ENCODE measurements at places on chromosomes 1 and 21. TPM values are rescaled to one million over a fixed set of nuclear protein-coding genes. Genes with fewer than 3 reads are reported as not detected.
A peak's percentile ranks its signal among the peaks of the same experiment; 100 is the strongest.

DNA sequence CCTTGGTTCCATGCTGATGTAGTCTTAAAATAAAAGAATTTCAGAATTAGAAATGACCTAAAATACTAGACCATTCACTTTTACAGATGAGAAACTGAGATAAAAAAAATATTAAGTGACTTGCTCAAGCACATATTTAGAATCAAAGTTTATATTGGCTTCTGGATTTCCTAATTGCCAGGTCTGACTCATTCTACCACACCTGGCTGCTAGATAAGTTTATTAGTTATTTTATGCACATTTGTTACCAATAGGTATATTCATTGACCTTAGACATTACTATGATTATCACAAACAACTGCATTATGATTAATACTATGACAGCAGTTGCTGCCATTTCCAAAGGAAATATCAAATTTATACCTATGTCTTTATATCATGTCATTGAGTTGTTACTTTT lies 497.5 kb downstream of the RWDD3 start:
- DNase-seq: no peak

GPR25 gene
- total RNA-seq: not detected

GRCh38 chr21:46454142-46454541 lies 4.5 kb upstream of the DIP2A start:
- DNase-seq: no peak

DNA sequence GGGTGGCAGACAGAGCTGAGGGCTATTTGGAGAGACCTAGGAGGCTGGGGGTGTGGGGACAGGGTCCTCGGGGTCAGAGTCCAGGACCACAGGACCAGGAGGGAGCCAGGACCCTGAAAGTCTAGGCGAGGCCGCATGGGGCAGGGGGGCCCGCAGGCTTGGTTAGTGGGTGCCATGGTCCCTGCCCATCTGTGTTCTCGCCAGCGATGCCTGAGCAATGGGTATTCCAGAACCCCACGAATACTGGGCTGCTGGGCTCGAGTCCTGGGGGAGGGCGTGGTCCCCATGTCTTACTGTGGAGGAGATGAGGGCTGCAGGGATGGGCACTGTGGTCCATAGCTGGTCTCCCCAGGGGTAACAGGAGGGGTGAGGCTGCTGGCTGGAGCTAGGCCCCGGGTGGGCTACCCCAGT lies 2.0 kb downstream of the KRTAP10-6 start:
- DNase-seq: no peak

TCHHL1 gene
- total RNA-seq: not detected

- DNase-seq: no peak
These were observed 5.5 kb downstream of the TSEN15 start for GRCh38 chr1:184056921-184057555.

AMY2B gene
- 31.1 TPM for total RNA-seq

- DNase-seq: no peak
These were observed 12.7 kb downstream of the LORICRIN start for GRCh38 chr1:153272186-153272585.

GRCh38 chr1:11518016-11518701 lies 39.2 kb downstream of the DISP3 start:
- DNase-seq: no peak

GRCh38 chr1:93774707-93775106 lies 93.1 kb upstream of the BCAR3 start:
- no peak for DNase-seq

GRCh38 chr1:13605159-13605558 lies 21.5 kb downstream of the PDPN start:
- no peak for DNase-seq

F3 gene
- total RNA-seq: 29.1 TPM

DNA sequence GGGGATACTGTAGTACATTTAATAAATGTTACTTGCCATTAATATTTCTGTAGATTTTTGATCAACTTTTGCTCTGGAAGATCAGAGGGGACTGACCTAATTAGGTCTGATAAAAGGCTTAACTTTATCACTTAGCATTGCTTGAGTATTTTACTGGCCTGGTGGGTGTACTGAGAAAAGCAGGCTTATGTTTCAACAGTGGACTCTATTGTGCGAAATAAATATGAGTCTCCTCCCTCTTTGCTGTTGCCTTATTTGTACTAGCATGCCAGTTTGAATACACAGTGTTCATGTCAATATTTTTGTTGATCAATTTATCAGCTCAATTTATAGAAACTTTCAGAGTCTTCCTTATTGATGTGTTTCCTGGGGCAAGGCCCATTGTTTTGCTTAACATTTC lies 49.1 kb downstream of the EBNA1BP2 start:
- no peak for DNase-seq

DNA sequence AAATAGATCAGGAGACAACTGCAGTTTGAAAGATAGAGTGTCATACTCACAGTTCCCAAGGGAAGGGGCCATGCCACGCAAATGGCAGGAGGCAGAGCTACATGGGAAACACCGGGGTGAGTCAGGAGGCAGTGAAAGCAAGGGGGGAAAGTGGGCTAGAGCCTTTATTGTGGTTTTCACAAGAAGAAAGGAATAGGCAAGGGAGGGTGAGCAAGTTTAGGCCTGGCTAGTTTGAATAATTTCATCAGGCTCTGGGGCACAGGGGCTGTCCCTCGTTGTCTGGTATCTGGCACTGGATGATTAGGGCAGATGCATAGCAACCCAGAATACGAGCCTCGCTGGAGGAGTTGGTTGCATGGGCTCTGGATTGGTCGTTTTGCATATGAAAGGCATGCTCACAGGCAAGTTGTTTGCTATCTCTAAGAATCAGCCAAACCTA lies 17.0 kb upstream of the ITLN2 start:
- no peak for DNase-seq

GRCh38 chr1:66326867-66327266 lies 207.1 kb upstream of the SGIP1 start:
- DNase-seq: no peak

GRCh38 chr21:36010801-36011200 lies 49.5 kb downstream of the SETD4 start:
- DNase-seq: no peak

GRCh38 chr1:19799230-19800075 lies at the start of gene TMCO4:
Gene TMCO4, minus strand, starts transcription at chr1:19799916. Its CDS starts 19,158 bp downstream, at chr1:19780758.
- DNase-seq: no peak

GRCh38 chr1:29713857-29714256 lies 477.5 kb downstream of the PTPRU start:
- no peak for DNase-seq

DNA sequence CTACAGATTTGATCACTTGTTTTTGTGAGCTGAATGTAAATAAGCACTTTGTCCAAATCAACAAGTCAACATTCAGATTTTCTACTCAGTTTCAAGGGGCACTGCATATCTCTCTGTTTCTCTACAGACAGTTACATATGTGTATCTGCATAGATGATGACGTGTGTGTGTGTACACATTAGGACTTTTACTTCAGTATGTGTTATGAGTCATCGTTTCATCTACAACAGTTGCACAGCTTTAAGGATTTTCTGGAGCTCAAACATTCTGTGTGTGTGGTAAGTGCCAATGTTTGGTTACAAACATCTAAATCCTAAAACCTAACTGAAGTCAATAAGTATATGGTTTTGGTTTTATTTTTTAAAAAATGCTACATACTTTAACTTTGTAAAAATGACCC lies 494.5 kb upstream of the PBX1 start:
- DNase-seq: no peak

GRCh38 chr1:33367485-33368405 lies 46.8 kb upstream of the A3GALT2 start:
- DNase-seq: peak; percentile 96

APOBEC4 gene
- not detected for total RNA-seq

GRCh38 chr1:147169171-147169570 lies 3.1 kb downstream of the PRKAB2 start:
- DNase-seq: no peak

GRCh38 chr21:8990326-8991087 lies 1530.9 kb upstream of the TPTE start:
- DNase-seq: no peak

DNA sequence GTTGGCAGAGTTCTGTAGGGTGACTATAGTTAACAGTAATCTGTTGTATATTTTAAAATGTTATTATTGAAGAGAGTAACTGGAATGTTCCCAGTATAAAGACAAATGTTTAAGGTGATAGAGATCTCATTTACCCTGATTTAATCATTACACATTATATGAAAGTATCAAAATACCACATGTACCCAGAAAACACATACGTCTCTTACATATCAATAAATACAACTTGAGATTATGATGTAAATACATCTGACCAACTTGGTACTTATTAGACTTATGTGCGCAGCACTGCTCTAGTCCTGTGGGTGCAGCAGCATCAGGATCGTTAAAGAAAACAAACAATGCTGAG lies 670 bp upstream of the PARK7 start:
- no peak for DNase-seq

DNA sequence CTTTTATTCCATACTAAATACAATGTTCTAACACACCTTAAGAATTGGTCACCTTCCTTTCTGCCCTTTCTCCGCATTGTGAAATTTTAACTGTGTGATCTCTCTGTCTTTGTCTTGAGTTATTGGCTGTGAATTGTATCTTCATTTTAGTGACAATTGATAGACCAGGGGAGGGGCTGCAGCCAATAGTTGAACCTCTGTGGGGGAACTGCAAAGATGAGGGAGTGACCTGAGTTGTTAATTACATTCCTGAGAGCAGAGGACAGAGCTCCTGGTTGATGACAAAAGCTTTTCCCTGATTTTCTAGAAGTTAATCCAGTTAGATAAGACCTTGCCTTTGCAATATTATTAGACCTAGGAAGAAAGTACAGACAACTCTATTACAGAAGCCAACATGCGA lies 1535.7 kb downstream of the BRINP3 start:
- DNase-seq: no peak

DNA sequence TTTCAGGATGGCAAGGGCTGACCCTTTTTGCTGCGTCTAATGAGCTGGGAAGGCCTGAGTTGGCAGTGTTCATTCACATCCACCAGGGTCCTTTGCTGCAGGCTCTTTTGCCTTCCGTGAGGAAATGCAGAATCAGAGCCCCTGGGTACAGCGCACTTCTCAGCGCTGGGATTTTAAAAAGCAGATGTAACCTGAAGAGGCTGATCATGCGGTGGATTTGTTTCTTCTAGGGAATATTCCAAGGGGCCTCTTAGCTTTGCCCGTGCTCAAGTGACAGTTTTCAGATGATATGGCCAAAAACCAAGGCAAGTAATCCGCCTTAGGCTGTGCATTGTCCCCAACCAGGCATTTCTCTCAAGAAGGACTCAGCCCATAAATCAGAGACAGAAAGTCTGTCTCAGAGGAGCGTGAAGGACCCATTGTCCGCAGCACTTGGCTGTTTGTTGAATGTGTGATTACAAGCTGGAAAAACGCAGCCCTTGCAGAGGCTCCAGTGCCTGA lies 237.6 kb downstream of the PTPRC start:
- no peak for DNase-seq

GRCh38 chr1:55204997-55205396 lies 10.2 kb downstream of the USP24 start:
- no peak for DNase-seq

DNA sequence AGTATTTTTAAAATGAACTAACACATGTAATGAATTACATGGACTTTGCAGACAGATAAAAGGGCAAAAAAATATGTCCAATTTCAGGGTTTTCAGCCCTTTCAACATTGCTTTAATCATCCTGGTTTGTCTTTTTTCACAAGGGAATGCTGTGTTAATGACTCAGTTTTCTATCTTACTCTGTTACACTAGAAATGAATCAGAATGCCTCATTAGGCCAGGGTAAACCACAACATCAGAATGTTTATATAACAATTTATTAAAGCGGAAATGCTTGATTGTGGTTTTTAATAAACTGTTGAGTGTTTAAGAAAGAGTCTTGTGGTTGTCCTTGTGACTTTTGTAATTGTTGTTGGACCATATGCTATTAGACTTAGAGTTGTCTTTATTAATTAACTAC lies 13.5 kb downstream of the GORAB start:
- DNase-seq: no peak

FAM110D gene
- total RNA-seq: 3.8 TPM

DNA sequence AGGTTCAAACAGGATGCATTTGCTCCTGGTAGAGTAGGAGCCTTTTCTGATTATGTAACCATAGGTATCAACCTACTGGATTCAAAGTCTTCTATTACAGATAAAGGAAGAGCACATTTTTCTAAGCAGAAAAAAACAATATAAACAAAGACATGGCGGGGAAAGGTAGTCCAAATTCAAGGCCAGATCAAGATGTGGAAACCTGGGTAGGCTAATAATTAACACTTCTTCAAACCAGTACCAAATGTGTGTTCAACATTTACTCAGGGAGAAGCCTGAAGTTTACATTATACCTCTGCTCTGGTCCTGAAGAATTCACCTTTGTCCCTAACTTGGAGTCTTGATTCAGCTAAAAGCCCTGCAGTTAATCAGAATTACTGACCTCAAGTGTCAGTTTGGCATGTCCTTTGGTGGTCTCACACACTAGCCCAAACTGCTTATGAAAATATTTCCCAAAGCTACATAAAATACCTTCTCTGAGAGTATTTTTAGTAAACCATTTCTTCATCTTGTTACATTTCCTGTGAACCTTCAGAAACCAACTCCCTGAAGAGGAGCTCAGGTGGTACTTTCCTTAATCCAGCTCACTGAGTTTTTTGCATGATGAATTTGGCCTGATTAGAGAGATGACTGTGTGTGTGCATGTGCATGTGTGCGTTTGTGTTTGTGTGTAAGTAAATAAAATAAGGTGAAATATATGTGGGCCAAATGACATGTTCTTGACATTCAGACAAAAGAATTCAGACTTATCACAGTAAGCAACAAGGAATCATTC lies 70.2 kb downstream of the TOR3A start:
- DNase-seq: no peak

TMEM240 gene
- 5.0 TPM for total RNA-seq

- DNase-seq: no peak
These were observed 76.4 kb downstream of the HS2ST1 start for GRCh38 chr1:86990826-86991225.

DNA sequence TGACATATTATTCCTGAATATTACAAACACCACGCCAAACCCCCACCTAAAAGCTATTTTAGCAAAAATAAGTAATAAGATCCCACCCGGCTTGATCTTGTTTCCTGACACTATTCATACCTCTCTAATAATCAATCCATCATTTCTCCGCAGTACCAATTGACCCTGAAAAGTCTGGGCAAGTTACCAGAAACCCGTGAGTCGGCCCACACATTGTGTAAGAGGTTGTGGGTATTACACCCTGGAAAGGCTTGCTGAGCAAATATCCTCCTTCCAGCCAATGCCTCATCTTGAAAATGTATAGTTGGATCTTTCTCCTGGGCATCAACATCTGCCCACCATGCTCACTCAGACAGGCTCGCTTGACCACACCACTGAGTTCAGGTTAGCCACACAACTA lies 451.0 kb downstream of the TTLL7 start:
- DNase-seq: no peak

CTSK gene
- 10.8 TPM for total RNA-seq

- DNase-seq: peak; percentile 35
These were observed 6.1 kb downstream of the TFF3 start for GRCh38 chr21:42308914-42309752.

Measured in cardiac septum (tissue), 1 donor.